ENCODE measurements at places on chromosomes 3 and 15. TPM values are rescaled to one million over a fixed set of nuclear protein-coding genes. Genes with fewer than 3 reads are reported as not detected.

Gene NR2E3
- 1.0 TPM for total RNA-seq

Gene ZBTB20
- 23.5 TPM for total RNA-seq

Gene BTLA
- under 0.01 TPM for total RNA-seq

Gene PCSK6
- 11.5 TPM for total RNA-seq

Gene MGLL
- total RNA-seq: 12.5 TPM

Gene SLC22A13
- not detected for total RNA-seq
